GM06990 (cell line): ENCODE measurements at places on chromosomes 1 and 21.

DNA sequence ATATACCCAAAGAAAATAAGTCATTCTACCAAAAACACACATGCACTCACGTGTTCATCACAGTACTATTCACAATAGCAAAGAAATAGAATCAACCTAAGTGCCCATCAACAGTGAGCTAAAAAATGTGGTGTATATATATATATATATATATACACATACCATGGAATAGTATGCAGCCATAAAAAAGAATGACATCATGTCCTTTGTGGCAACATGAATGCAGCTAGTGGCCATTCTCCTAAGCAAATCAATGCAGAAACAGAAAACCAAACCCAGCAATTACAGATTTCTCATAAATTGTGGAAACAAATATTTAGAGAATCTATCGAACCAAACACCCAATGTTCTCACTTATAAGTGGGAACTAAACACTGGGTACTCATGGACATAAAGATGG is 585.7 kb downstream of the SMYD3 start:
- DNase-seq: no peak

DNA sequence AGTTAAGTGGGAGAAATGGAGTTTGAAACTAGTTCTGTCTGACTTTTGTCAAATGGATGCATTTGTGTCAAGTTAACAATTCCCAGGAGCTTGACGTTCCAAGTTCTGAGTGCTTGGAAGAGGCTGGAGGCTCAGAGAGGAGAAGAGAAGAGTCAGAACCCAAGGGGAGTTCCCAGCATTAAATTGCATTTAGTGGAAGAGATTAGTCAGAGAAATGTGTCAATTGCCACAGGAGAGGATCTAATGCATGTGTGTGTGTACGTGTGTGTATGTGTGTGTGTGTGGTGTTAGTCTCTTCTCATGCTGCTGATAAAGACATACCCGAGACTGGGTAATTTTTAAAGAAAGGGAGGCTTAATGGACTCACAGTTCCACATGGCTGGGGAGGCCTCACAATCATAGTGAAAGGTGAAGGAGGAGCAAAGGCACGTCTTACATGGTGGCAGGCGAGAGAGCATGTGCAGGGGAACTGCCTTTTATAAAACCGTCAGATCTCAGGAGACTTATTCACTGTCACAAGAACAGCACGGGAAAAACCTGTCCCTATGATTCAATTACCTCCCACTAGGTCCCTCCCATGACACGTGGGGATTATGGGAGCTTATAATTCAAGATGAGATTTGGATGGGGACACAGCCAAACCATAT is 101.5 kb upstream of the TMEM51 start:
- DNase-seq: no peak

GRCh38 chr1:170959385-170959784 is 24.1 kb downstream of the MROH9 start:
- DNase-seq: no peak

GRCh38 chr1:32743380-32744070 is 41.0 kb upstream of the SYNC start:
- no peak for DNase-seq

GRCh38 chr1:7824701-7825100 is 28.2 kb downstream of the UTS2 start:
- DNase-seq: no peak

DNA sequence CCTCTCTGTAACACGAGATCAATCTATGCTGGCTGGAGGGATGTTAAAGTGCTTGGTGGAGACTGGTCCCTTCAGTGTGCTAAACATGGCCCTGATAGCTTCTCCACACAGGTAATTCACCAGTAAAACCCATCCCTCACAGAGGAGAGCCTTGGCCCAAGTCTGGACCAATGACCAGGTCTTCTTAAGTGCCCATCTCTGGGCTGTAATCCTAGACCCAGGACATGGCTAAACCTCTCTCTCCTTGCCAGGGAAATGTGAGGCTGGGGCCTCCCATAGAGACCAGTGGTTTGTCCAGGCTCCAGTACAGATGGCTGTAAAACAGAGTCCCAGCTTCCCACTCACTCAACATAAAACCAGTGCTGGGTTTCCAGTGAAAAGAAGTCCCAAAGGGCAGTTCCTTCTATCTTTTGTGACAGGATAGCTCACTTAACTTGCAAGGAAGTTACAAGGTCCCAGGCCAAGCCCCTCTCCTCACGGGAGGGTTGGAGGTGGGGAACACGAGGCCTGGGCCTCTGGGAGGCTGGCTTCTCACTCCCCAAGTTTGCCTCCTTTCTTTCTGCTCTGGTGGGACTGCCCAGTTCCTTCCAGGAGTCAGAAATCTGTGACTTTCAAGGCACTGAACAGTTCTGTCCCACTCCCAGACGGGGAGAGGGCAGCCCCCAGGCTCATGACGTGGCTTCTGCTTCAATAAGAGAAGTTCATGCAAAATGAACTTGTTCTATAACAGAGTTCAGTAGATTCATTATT is 2.2 kb upstream of the KIF17 start:
- no peak for DNase-seq

- no peak for DNase-seq
These were observed 88.2 kb downstream of the NFIA start for GRCh38 chr1:61170328-61171238.

DNA sequence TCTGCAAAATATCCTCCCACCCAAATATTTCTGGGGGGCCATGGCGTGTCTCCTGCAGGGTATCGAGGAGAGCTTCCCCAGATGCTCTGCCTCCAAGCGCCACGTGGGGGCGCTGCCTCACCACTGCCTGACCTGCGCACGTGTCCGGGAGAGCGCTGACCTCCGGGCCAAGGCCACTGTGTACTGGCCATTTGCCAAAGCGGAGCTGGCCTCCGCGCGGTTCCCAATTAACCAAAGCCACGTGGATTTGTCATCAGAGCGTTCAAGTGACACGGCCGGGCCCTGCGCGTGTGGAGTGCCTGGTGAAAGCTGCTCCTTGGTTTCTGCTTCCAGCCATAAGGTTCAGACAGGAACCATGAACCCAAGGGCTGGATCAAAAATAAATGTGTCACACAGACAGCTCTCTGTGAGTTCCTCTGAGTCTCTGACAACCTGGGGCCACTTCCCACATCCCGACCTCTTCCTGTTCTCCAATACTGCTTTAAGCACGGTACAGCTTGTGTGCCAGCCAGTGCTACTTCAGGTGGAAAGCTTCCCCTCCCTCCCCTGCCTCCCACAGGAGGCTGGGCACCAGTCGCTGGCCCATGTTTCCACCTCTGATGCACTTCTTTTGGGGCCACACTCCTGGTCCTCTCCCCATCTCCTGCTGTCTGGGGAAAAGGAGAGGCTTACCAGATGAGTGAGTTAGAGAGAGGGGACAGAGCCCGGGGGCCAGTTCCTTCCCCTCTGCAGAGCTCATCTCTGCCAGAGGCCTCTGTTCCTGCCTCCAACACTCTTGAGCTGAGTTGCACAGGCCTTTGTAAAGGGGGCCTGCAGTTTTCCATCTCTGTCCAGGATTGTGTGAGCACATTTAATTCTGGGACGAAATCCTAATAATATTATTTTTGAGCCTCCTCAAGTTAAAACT is 26.1 kb downstream of the ZP4 start:
- peak; percentile 13 for DNase-seq

GRCh38 chr1:109669246-109669948 is 1.5 kb downstream of the GSTM2 start:
- no peak for DNase-seq

DNA sequence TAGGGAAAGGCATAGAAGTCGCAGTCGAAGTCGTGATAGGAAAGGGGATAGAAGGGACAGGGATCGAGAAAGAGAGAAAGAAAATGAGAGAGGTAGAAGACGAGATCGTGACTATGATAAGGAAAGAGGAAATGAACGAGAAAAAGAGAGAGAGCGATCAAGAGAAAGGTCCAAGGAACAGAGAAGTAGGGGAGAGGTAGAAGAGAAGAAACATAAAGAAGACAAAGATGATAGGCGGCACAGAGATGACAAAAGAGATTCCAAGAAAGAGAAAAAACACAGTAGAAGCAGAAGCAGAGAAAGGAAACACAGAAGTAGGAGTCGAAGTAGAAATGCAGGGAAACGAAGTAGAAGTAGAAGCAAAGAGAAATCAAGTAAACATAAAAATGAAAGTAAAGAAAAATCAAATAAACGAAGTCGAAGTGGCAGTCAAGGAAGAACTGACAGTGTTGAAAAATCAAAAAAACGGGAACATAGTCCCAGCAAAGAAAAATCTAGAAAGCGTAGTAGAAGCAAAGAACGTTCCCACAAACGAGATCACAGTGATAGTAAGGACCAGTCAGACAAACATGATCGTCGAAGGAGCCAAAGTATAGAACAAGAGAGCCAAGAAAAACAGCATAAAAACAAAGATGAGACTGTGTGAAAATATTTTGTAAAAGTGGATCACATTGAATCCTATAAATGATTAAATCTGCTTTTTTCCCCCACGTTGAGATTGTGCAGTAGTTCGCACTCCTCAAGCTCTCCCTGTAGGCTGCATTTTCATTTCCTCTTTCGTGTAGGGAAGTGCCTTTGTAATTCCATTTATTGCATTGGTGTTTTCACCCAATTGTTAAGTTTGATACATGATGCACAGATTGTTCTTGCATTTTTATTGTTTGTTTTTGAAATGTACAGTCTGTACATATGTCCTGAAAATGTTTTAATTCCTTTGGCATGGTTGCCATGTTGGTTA is 7.5 kb downstream of the PRPF38B start:
- no peak for DNase-seq

- DNase-seq: no peak
These were observed 382.1 kb upstream of the B3GALT2 start for GRCh38 chr1:193568512-193568911.

DNA sequence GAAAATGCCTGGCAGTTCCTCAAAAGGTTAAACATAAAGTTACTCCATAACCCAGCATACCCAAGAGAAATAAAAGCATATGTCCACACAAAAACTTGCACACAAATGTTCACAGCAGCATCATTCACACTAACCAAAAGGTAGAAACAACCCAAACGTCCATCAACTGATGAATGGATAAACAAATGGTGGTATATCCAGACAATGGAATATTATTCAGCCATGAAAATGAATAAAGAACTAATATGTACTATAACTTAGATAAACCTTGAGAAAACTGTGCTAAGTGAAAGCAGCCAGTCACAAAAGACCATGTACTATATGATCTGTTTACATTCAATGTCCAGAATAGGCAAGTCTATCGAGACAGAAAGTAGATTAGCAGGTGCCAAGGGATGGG is 60.4 kb downstream of the CAMK2N1 start:
- no peak for DNase-seq

DNA sequence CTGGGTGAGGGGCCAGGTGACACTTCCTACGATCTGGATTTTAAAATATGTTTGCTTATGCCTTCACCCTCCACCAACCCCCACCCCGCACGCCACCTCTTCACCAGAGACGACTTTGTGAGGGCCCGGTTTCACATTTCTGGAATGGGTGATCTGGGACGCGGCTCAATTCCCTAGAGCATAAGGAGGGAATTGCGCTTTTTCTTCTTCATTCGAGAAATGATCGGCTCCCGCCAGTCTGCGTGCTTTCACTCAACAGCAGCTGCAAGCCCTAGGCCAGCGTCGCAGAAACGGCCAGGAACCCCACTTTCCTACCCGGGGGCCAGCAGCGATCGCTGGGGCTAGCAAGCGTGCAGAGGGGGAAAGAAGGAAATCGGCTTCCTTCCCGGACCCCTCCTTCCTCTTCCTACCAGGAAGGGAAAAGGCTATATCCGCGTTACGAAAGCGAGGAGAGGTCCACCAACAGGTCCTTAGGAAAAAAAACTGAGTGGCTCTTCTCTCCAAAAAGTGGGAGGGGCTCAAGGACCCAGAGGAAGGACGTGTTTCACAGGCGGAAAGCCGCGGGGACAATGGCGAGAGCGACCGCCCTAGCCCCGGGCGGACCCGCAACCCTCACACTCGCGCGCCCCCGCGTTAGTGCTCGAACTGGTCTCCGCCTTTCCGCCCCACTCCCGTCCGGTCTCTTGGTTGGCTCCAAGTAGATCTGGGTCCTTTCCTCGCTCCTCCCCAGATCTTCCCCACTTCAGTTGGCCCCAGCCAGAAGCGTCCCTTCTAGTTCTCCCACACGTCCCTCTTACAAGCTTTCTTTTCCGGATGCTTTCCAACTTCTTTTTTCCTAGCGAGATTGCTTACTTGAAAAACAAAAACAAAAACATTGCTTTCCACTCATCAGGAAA is 1.1 kb upstream of the ADAMTS1 start:
- DNase-seq: no peak

- DNase-seq: peak; percentile 38
These were observed 629 bp downstream of the CTNNBIP1 start for GRCh38 chr1:9909234-9910046.

DNA sequence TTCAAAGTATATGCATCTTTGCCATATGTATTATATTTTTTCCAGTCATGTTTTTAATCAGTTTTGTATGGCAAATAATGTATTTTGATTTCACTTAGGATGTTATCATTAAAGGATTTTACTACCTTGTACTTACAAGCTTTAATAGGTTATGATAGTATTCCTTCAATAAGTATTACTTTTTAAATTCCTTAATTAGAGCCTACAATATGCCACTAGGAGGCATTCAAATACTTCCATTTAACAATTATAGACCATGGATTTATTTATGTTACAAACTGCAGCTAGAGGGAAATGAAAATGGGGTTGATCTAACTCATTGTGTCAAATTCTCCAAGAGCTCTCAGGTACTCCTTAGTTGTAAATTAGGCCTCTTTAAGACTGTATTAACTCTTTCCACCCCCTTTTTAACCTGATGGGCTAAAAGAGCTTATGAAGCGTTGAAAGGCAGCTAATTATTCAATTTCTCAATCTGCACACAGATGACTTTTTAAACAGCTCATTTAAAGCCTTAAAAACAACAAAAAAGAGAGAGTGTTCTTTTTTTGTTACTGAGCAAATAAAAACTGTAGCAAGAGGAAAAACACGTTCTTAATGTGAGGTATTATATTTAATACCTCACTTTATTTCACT is 156.2 kb downstream of the DENND1B start:
- no peak for DNase-seq

GRCh38 chr1:199861020-199861795 is 166.3 kb upstream of the NR5A2 start:
- no peak for DNase-seq

- DNase-seq: no peak
These were observed 143.8 kb downstream of the TNFSF18 start for GRCh38 chr1:172906778-172907592.

- DNase-seq: no peak
These were observed 7.9 kb downstream of the KIF21B start for GRCh38 chr1:201015551-201016091.

- no peak for DNase-seq
These were observed 7.0 kb upstream of the SMCP start for GRCh38 chr1:152870831-152871730.

DNA sequence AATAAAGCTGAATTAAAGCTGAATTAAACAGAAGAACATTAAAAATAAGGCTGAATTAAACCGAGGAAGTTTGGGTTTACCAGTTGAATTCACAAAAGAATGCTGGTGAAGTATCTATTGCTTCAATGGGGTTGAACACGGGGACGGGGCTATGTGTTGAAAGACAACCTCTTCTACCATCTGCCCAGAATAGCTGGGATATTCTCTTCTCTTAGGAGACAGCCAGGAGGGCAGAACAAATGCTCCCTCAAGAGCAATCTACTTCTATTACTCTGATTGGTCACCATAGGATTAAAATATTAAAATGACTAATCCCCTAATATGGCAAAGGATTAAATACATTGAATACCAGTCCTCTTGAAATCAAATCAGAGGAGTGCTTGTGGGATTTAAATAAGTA is 68.4 kb downstream of the LPGAT1 start:
- no peak for DNase-seq

GRCh38 chr1:241557031-241557430 is 24.9 kb downstream of the KMO start:
- DNase-seq: no peak

GRCh38 chr1:60949826-60950197 is 132.5 kb upstream of the NFIA start:
- DNase-seq: no peak
